Aorta (tissue), 5 donors: ENCODE measurements at places on chromosomes 6 and 20. TPM values are rescaled to one million over a fixed set of nuclear protein-coding genes. Genes with fewer than 3 reads are reported as not detected.

GRCh38 chr6:32088487-32089049 lies 20.6 kb downstream of the TNXB start:
- DNase-seq, result no peak
- no peaks in the 10 kb centered on the region for H3K36me3 ChIP-seq
- H3K27ac ChIP-seq, result no peak overlapping the region
- no peaks in the 10 kb centered on the region for H3K27me3 ChIP-seq

- no peak overlapping the region for H3K27ac ChIP-seq
- H3K4me3 ChIP-seq, result no peak overlapping the region
- no peaks in the 10 kb centered on the region for H3K4me1 ChIP-seq
- no peaks in the 10 kb centered on the region for H3K36me3 ChIP-seq
- no peaks in the 10 kb centered on the region for H3K27me3 ChIP-seq
Observed at GRCh38 chr20:1747953-1748577, 90.5 kb upstream of the SIRPG start.

- no peaks in the 10 kb centered on the region for H3K27me3 ChIP-seq
- no peak overlapping the region for H3K4me3 ChIP-seq
- no peaks in the 10 kb centered on the region for H3K4me1 ChIP-seq
- H3K27ac ChIP-seq, result no peak overlapping the region
Observed at GRCh38 chr20:14117768-14118167, 122.5 kb downstream of the MACROD2 start.

Gene SLC44A4
- total RNA-seq, result 0.60 TPM

DNA sequence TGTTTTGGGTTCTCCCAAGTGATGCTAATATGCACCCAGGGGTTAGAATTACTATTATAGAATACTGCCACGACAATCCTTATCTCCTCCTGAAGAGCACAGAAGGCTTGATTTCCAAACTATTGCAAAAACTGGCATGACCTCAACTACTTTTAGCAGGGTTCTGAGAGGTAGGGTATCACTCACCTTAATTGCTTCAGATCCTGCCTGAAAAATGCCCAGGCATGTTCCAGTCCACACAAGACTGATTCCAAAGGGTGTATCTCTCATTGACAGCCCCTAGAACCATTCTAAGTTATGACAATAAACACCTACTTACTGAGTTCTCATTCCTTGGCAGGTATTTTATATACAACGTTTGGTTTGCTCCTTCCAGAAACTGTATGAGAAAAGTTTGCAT lies 5.0 kb upstream of the DSE start:
- H3K27me3 ChIP-seq, result no peaks in the 10 kb centered on the region
- H3K36me3 ChIP-seq, result no peaks in the 10 kb centered on the region
- no peaks in the 10 kb centered on the region for H3K4me1 ChIP-seq
- H3K27ac ChIP-seq, result no peak overlapping the region
- DNase-seq, result no peak

- H3K4me1 ChIP-seq, result peaks cover 3% of the 10 kb centered on the region
- H3K4me3 ChIP-seq, result no peak overlapping the region
- H3K27me3 ChIP-seq, result no peaks in the 10 kb centered on the region
- peak; percentile 86 for DNase-seq
- H3K36me3 ChIP-seq, result no peaks in the 10 kb centered on the region
Observed at GRCh38 chr6:13395272-13396237, 67.2 kb upstream of the TBC1D7 start.

DNA sequence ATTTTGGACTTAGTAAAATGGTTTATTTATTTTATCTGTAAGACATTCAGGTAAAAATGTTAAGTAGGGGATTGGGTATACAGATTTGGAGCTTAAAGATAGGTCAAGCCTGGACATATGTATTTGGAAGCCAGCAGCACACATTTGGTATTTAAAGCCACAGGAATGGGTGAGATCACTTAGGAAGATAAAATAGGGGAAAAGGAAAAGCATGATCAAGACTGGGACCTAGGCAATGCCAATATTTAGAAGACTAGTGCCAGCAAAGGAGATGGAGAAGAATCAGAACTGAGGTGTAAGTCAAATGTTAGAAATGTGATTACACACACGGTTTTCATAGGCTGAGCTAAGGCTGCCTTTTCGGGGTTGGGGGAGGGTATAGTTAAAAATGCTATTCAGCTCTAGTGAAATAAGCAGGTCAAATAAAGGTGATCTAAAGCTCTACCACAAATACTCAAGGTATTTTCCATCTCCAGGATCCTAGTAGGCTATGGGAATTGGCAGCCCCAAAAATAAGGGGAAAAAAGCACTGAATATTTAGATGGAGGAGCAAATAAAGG lies 20.6 kb downstream of the SLC2A12 start:
- H3K27me3 ChIP-seq, result no peaks in the 10 kb centered on the region
- no peak overlapping the region for H3K27ac ChIP-seq
- no peak overlapping the region for H3K4me3 ChIP-seq

Gene BPI
- total RNA-seq, result 0.51 TPM

- DNase-seq, result no peak
- H3K4me3 ChIP-seq, result no peak overlapping the region
- H3K27me3 ChIP-seq, result no peaks in the 10 kb centered on the region
- no peak overlapping the region for H3K27ac ChIP-seq
- H3K4me1 ChIP-seq, result no peaks in the 10 kb centered on the region
Observed at GRCh38 chr20:18754030-18754652, 59.4 kb upstream of the SCP2D1 start.

DNA sequence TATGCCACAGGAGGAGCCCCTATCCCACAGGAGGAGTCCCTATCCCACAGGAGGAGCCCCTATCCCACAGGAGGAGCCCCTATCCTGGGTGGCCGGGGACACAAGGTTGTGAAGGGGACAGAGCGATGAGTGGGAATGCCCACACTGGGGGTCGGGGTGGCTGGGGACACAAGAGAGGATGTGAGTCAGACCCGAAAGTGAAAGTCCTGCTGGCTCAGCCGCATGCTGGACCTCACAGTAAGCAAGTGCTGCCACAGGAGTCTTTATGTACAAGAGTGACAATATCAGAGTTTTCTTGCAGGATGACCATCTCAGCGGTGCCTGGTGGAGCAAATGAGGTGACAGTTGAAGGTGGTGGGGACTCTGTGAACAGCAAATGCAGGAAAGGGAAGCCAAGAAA lies 93.7 kb downstream of the PSMB1 start:
- DNase-seq, result no peak
- no peaks in the 10 kb centered on the region for H3K4me1 ChIP-seq
- H3K36me3 ChIP-seq, result no peaks in the 10 kb centered on the region

Gene BLTP3A
- total RNA-seq, result 12.0 TPM

DNA sequence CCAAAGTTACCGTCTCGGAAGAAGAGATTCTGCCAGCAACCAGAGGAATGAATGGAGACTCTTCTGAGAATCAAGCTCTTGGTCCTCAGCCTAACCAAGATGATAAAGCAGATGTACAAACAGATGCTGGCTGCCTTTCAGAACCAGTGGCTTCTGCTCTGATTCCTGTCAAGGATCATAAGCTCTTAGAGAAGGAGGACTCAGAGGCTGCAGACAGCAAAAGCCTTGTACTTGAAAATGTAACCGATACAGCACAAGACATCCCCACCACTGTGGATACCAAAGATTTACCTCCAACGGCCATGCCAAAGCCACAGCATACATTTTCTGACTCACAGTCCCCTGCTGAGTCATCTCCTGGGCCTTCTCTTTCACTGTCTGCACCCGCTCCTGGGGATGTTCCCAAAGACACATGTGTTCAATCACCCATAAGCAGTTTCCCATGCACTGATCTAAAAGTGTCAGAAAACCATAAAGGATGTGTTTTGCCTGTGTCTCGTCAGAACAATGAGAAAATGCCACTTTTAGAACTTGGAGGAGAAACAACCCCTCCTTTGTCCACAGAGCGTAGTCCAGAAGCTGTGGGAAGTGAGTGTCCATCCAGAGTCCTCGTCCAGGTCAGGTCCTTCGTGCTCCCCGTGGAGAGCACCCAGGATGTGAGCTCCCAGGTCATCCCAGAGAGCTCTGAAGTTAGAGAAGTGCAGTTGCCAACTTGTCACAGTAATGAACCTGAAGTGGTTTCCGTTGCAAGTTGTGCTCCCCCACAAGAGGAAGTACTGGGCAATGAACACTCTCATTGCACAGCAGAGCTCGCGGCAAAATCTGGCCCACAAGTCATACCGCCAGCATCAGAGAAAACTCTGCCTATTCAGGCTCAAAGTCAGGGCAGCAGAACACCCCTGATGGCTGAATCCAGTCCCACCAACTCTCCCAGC lies 109.6 kb downstream of the RTN4IP1 start:
- H3K27ac ChIP-seq, result no peak overlapping the region
- no peak overlapping the region for H3K4me3 ChIP-seq
- no peaks in the 10 kb centered on the region for H3K27me3 ChIP-seq

Gene OTOR
- not detected for total RNA-seq

- H3K36me3 ChIP-seq, result no peaks in the 10 kb centered on the region
- H3K27me3 ChIP-seq, result no peaks in the 10 kb centered on the region
- H3K27ac ChIP-seq, result no peak overlapping the region
- H3K4me3 ChIP-seq, result no peak overlapping the region
- no peak for DNase-seq
Observed at GRCh38 chr6:129508477-129509145, 201.4 kb downstream of the ARHGAP18 start.

GRCh38 chr20:18421608-18422007 lies 45.2 kb downstream of the DZANK1 start:
- no peak overlapping the region for H3K4me3 ChIP-seq
- no peaks in the 10 kb centered on the region for H3K4me1 ChIP-seq
- no peak overlapping the region for H3K27ac ChIP-seq
- no peak for DNase-seq
- no peaks in the 10 kb centered on the region for H3K36me3 ChIP-seq
- no peaks in the 10 kb centered on the region for H3K27me3 ChIP-seq

- DNase-seq, result no peak
- H3K27me3 ChIP-seq, result no peaks in the 10 kb centered on the region
- H3K36me3 ChIP-seq, result no peaks in the 10 kb centered on the region
- no peak overlapping the region for H3K27ac ChIP-seq
Observed at GRCh38 chr6:12150812-12151432, 138.8 kb downstream of the HIVEP1 start.

GRCh38 chr6:75213732-75214131 lies 7.9 kb upstream of the COL12A1 start:
- no peak overlapping the region for H3K4me3 ChIP-seq
- H3K27ac ChIP-seq, result no peak overlapping the region
- H3K4me1 ChIP-seq, result no peaks in the 10 kb centered on the region
- DNase-seq, result no peak
- no peaks in the 10 kb centered on the region for H3K27me3 ChIP-seq
